ENCODE measurements at places on chromosomes 2 and 18.

DNA sequence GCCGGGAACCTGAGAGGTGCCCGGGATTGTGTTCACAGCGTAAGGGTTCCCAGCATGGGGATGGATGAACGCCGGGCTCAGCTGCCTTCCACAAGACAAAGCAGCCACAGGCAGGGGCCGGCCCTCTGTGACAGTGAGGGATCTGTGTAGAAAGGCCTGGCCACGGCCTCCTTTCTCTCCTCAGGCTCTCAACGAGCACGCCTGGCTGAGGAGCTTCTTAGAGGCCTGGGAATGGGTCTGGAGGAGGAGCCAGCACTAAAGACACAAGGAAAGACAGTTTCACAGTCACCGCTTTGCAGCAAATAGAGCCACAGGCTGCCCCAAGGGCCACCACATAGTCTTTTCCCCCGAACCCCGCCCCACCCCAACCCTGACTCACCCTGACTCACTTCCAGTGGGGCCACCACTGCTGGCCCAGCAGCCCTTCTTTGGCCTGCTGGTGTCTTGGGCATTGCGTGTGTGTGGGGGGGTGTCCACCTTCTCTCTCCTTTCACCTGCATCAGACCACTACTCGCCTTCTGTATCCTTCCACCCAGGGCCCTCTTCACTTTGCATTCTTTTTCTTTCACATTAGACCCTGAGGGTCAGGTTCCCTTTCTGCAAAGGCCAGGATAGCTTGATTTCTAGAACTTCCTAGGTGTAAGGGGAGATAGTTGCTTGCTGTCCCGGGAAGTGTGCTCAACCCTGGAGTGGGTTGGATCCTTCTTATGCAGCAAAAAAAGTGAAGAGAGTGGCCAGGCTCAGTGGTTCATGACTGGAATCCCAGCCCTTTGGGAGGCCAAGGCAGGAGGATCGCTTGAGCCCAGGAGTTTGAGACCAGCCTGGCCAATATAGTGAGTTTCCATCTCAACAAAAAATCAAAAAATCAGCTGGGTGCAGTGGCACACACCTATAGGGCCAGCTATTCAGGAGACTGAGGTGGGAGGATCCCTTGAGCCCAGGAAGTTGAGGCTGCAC, 19.3 kb upstream of the HPCAL1 start:
- DNase-seq: no peak

GRCh38 chr2:13009027-13009642, 292.4 kb downstream of the TRIB2 start:
- DNase-seq: no peak

DNA sequence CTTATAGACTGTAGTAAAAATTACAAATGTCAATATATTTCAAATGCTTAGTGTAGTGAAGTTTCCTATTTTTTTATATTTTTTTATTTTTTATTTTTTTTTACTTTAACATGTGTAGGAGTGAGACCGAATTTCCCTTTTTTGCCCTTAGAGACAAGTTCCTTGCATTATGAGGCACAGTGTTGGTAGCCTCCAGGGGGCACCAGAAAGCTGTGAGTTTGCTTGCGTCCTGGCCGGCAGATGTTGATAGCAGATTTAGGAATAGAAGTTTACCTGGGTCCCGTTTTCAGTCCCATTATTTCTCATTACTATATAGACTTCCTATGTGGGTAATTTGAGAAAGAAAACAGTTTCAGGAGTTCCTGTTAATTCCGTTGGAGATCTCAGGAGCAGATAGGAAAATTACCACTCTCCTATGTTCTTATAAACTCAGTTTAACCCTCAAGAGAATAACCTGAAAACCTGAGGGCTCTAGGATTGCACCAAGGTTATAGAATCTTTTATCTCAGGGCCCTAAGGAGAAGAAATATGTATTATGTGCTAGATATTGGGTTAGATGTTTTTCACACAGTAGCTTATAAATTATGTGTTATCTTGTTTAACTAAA, 157.5 kb upstream of the SESTD1 start:
- DNase-seq: peak; percentile 52

- DNase-seq: no peak
Measured at GRCh38 chr2:9262671-9263171, 56.1 kb downstream of the ASAP2 start.

DNA sequence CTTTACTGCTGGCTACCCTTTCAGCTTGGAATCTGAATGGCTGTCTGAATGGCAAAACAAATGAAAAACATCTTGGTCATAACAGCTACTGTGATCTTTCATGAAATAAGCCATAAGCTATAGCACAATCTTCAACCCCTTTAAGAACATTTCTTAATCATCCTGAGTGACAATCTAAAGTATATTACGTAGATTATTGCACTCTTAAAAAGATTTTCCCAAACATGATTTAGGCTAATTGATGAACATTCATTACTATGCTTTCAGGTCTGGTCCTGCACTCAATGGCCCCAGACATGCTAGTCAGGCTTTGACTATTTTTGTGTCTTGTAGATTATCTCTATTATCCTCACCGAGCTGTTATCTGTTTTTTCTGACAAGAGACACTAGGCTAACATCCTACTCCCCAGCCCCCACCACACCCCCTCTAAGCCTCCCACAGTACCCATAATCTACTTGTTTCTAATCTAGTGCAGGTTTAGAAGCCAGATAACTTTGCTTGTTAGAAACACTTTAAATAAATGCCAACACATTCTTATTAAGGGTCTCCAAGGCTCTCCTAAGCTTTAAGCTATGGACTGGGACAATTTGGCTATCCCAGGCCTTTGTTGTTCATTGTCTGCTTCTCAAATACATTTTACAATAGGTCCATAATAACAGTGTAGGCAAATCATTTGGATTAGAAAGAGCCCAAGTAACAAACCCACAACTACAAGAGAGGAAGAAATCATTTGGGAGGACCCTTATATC, 4.2 kb downstream of the SMAD2 start:
- no peak for DNase-seq

DNA sequence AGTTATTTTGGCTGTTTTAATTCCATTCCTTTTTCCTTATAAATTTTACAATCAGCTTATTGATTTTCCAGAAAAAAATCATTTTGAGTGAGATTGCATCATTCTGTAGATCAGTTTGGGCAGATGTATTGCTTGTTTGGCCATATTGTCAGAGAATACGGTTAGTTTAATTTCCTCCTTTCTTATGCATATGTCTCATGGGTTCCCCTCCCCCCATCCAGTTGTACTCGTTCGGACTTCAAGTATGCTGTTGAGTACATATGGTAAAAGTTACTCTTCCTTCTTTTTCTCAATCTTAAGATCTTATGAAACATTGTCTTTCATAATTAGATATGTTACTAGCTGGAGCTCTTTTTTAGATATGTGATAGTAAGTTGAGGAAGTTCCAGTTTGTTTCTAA, 131.2 kb upstream of the TTC27 start:
- no peak for DNase-seq

DNA sequence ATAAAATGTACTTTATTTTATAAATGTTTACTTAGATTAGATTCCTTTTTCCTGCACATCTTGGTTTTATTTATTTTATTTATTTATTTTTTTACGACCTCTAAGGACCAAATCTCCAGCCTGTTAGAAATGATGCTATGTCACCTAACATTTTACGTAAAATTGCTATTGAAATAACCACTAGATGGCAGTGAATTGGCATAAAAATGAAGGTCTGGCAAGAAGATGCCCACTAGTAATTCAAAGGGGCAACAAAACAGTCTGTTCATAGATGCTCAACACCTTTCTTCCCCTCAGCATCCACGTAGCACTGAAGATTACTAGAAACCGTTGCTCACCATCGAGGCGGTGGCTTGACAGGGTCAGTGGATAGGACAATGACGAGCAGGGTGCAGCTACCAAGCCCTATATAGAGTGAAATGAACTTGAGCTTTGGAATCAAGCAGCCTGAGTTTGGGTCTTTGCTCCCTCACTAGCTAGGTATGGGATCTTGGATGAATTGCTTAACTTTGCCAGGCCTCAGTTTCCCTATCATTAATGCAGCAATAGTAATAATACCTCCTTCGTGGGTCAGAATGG, 128.7 kb upstream of the L3MBTL4 start:
- DNase-seq: peak; percentile 45

DNA sequence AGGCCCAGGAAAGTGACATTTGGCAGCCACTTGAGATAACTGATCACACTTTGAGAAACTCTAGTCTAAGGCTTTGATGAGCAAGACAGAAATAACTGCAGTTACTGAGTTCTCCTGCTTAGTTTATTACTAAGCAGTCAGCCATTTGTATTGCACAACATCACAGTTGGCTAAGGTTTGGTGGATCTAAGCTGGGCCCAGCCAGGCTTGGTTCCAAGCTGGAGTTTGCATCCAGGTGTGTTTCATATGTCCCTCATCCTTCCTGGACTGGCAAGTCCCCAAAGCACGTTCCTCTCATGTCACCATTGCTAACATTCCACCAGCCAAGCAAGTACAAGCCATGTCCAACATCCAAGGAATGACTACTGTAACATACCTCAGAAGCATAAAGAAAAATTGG, 71.3 kb upstream of the ZNF532 start:
- no peak for DNase-seq

DNA sequence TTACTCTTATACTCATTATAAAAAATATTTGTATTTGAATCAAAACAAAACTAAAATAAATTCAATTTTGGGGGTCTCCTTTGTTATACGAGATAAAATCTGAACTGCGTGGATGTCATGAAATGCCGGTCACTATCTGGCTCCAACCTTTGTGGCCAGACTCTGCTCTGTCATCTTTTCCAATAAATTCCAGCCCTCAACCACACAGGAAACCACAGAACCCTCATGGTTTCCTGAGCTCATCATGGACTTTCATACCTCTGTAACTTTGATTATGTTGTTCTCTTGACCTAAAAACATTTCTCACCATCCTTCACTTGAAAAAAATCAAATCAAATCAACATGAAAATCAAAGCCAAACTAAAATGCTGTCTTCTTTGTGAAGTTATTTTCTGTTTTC, 724.7 kb downstream of the METTL4 start:
- DNase-seq: no peak

- no peak for DNase-seq
Measured at GRCh38 chr2:95268211-95269035, 5.8 kb upstream of the PROM2 start.

- no peak for DNase-seq
Measured at GRCh38 chr2:74895001-74895400, 61.1 kb downstream of the HK2 start.

DNA sequence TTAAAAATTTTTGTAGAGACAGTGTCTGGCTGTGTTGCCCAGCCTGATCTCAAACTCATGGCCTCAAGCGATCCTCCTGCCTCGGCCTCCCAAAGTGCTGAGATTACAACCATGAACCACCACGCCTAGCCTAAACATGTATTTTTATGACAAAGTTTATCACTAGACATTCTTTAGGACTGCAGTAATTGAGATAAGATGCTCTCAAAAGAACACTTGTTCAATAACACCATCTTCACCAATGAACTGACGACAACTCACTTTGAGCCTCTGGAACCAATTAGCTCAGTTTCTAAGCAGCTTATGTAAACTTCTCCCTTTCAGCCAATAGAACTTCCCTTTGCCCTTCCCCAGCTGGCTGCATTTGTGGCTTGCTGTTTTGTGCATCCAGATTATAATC, 15.3 kb upstream of the PPP4R1 start:
- DNase-seq: no peak

DNA sequence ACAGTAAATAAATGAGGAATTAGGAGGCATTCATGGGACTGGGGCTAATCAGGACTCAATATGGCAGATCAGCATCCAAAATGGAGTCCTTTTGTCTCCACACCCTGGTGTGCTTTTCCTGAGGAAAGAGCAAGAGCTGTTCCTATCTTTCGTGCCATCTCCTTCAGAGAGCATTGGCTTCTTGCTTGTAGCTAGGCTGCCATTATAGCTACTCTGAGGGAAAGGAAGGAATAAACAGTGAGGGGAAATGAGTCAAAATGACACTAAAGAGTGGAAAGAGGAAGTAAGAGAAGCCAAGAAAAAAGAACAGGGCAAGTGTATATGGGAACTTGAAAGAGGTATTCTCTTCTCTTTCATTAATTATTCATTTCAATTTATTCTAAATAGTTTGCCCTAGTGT, 8.4 kb upstream of the NMI start:
- no peak for DNase-seq

- DNase-seq: no peak
Measured at GRCh38 chr2:43127941-43128558, 98.4 kb downstream of the ZFP36L2 start.

GRCh38 chr2:121491518-121491917, 39.2 kb upstream of the RNU4ATAC start:
- peak; percentile 87 for DNase-seq

GRCh38 chr2:232240906-232241305, 137.6 kb upstream of the ALPP start:
- DNase-seq: no peak

- no peak for DNase-seq
Measured at GRCh38 chr2:152413228-152414030, 78.5 kb downstream of the FMNL2 start.

DNA sequence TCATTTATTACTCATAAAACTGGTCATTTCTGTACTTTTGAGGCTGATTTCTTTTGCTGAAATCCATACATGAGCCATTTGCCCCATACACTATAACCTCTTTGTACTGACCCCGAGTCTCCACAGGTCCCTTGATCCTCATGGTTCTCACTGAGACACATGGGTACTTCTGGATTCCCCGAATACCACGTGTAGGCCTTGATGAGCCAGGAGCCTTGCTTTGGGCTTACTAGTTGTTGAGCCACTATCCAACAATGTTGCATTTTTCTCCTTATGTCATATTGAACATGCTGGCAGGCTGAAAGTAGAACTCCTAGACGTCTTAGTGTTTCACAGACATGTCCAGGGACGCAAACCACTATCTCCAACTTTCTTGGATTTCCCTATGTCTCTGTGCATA, 2.4 kb upstream of the FBXO11 start:
- DNase-seq: no peak

GRCh38 chr2:119941388-119941787, 71.5 kb upstream of the EPB41L5 start:
- no peak for DNase-seq

GRCh38 chr2:237472187-237472712, 14.8 kb upstream of the MLPH start:
- DNase-seq: no peak

- no peak for DNase-seq
Measured at GRCh38 chr18:9710037-9710436, 1.9 kb downstream of the RAB31 start.

GRCh38 chr2:160532388-160532787, 38.8 kb upstream of the RBMS1 start:
- DNase-seq: no peak

DNA sequence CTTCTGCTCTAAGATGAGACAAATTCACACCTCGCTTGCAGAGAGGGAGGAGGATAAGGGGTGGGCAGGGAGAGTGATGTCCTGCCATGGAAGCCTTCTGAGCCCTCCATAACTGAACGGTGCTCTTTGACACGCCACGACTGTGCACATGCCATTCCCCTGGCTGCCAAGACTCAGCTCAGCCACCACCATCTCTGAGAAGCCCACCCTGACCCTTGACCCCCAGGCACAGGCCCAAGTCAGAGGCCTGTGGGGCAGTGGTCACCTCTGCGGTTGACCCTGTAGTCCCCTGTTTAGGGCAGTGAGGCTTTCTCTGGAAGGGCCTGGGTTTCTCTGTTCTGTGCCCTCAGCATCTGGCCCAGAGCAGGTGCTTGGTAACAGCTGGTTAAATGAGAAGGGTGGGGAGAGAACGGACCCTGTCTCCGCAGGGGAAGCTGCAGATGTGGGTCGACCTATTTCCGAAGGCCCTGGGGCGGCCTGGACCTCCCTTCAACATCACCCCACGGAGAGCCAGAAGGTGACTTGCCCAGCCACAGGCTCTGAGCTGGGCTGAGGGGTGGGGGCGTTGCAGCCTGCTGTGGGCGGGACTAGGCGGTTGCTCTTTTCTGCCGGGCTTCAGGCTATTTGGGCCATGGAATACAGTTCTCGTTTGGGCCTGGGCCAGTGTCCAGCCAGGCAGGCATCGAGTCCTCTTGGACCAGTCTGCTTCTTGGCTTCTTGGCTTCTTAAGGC, 215.1 kb downstream of the DYSF start:
- no peak for DNase-seq
